Activated CD8-positive, alpha-beta memory T cell treated with anti-CD3 and anti-CD28 coated beads for 4 hours (primary cell): ENCODE measurements at places on chromosomes 2 and 18.

- no peak for DNase-seq
Observed at GRCh38 chr2:170261566-170261965, 83.6 kb downstream of the MYO3B start.

- no peak for DNase-seq
Observed at GRCh38 chr18:28127763-28128658, 48.9 kb downstream of the CDH2 start.

DNA sequence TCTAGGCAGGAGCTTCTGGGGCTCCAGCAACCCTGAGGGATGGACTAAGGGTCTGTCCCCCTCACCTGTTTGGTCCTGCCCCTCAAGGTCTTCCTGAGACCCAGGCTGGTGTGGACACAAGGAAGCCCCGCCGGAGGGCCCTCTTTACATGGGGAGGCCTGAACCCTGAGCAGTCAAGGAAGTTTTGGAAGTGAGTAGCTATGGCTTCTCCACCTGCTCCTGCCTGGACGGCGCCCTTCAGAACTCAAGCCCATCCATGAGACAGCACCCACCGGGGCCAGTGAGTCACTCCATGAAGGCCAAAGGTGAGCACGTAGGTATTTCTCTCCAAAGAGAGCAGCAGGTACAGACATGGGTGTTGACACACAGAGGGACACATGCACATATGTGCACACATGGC is 98.2 kb upstream of the CTDP1 start:
- DNase-seq: no peak

GRCh38 chr2:176565641-176566323 is 296.5 kb downstream of the MTX2 start:
- DNase-seq: no peak

GRCh38 chr2:225114786-225115323 is 72.6 kb upstream of the DOCK10 start:
- DNase-seq: no peak

GRCh38 chr2:119113489-119113770 is 45.1 kb downstream of the C1QL2 start:
- no peak for DNase-seq

GRCh38 chr2:188235364-188235763 is 56.3 kb upstream of the GULP1 start:
- DNase-seq: no peak

- DNase-seq: no peak
Observed at GRCh38 chr2:1460851-1461418, 47.7 kb downstream of the TPO start.

DNA sequence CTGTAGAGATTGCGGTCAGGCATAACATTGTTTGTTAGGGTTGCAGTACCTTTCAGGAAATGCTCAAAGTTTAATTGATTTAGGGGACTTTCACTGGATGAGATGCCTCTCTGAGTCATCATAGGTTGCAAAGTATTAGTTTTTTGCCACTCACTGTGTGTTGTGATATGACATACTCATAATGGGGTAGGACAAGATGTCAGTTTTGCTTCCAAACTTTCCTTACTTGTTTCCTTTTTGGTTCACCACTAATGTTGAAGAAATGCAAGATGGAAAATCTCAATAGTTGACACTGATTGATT is 35.0 kb upstream of the PTH2R start:
- DNase-seq: no peak

DNA sequence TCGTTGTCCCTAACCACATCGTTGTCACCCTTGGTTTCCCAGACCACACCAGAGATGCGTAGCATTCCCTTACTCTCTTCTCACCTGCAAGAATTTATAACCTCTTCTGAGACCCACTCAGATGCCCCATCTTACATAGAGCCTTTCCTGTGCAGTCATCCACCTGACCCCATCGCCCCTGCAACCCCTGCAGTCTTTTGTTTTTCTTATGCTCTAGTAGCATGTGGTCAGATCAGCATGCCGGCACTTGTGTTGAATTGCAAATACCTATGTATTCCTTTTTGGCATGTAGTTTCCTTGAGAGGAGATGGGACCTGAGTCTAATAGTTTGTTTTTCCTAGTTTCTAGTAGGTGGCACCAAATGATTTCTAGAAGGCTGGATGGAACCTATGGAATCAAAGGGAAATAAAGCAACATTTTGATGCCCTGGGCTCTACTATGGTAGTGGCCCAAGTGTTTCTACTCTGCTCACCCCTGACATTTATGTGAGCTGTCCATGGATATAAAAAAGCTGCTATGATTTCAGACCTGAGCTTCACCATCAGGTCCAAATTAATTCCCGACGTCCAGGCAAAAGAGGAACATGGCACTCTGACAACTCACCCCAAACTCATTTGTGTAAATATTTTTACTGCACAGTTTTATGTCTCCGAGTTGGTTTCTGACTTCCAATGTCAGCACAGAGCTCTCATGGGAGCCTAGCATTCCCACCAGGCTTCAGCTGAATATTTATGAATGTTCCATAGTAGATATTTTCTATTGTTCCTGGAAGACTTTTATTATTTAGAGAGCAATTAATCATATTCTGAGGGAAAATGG is 143.6 kb downstream of the RNF144A start:
- no peak for DNase-seq

DNA sequence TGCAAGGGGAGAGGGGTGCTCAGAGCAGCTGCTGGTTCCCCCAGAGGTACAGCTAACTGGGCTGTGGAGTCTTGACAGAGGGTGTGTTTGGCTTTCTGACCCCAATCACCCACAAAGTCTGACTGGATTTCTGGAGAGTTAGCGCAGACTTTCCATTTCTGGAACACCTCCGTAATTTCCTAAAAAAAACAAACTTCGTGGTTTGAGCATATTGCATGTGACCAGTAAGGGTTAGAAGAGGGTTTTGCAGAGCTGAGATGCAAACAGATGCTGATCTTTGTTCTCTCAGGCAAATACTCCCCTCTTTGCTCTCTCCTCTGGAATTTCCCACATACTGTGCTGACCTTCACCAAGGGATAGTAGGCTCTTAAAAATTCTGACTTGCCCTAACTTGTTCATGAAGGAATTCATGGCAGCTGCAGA is 44.5 kb upstream of the TMEM247 start:
- DNase-seq: no peak

GRCh38 chr2:202261531-202261930 is 4.0 kb upstream of the NOP58 start:
- no peak for DNase-seq

- no peak for DNase-seq
Observed at GRCh38 chr2:126700677-126701076, 44.7 kb downstream of the GYPC start.

GRCh38 chr18:23958036-23958435 is 56.5 kb upstream of the TTC39C start:
- DNase-seq: no peak

DNA sequence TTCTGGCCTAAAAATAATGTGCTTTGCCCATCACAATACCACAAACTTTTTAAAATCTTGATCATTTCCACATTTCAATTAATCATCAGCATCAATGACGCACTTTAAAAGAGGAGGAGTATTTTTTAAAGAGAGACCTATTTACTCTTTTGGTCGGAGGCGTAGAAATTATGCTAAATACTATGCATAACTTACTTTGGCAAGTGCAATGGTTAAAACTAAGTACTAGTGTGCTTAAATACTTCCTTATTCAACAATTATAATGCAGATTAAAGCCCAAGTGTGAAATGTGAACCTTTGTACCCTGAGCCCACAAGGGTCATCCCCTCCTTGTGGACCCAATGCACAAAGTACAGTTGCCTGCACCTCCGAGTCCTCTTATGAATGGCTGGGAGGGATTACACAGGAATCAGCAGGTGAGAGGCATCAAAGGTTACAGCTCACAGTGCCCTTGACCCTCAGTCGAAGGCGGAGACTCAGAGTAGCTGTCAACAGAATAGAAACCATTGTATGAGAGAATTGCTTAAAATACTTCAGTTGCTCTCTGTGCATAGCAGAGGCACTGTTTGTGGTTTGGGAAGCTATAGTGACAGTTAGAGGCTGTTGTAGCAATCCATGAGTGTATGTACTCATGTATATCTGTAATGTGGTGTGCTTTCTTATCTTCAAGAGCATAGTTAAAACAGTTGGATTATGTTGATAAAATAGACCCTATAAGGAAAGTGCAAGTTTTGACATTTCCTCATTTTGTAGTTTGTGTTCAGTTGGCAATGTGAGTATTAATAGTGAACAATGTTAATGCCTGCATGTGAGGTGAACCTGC is 151.7 kb upstream of the ITGA4 start:
- no peak for DNase-seq

- DNase-seq: no peak
Observed at GRCh38 chr18:26004832-26005231, 85.6 kb downstream of the SS18 start.

- DNase-seq: no peak
Observed at GRCh38 chr2:71672826-71673795, 219.8 kb downstream of the DYSF start.

GRCh38 chr2:124753842-124754241 is 728.8 kb downstream of the CNTNAP5 start:
- DNase-seq: no peak

- DNase-seq: no peak
Observed at GRCh38 chr2:1430491-1430890, 17.2 kb downstream of the TPO start.

- no peak for DNase-seq
Observed at GRCh38 chr2:47033102-47033880, 117.7 kb upstream of the MCFD2 start.

DNA sequence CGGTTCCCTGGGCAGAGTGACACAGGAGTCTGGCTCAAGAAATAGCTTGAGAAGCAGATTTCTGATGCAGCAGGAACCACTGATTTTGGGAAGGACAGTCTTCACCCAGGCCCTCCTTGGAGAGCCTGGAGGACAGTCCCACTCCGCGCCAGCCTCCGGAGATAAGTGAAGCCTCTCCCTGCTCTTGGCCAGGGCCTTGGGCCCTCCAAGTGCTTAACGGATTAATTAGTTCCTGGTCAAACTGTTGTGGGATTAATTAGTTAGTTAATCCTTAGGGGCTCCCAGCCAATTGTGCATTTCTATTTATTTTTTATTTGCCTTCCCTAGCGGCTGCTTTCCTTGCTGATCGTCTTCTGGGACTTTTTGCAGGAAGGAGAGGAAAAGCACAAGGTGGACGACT is 19.6 kb downstream of the CPLX4 start:
- no peak for DNase-seq

GRCh38 chr2:30780776-30781330 is 26.4 kb downstream of the CAPN13 start:
- DNase-seq: no peak

DNA sequence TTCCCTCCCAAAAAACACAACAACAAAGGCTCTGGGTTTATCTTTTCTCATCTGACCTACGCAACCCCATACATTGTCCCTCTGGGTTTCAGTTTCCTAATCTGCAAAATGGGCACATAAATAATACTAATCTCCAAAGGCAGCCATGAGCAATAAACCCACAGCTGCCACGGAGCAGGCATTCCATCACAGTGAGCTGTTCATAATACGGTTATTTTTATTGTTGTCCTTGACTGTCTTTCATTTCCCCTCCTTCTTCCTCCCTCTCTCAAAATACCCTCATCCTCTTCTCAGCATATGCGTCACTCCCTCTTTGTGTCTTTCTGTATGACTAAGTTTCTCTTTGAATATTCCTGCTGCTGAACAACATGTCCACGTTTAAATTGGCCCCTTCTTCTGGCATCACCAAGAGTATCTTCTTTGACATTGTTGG is 129.8 kb upstream of the CAB39 start:
- DNase-seq: no peak

GRCh38 chr18:26777351-26778053 is 88.0 kb downstream of the AQP4 start:
- DNase-seq: no peak

GRCh38 chr2:199992296-199992695 is 36.9 kb downstream of the MAIP1 start:
- no peak for DNase-seq

DNA sequence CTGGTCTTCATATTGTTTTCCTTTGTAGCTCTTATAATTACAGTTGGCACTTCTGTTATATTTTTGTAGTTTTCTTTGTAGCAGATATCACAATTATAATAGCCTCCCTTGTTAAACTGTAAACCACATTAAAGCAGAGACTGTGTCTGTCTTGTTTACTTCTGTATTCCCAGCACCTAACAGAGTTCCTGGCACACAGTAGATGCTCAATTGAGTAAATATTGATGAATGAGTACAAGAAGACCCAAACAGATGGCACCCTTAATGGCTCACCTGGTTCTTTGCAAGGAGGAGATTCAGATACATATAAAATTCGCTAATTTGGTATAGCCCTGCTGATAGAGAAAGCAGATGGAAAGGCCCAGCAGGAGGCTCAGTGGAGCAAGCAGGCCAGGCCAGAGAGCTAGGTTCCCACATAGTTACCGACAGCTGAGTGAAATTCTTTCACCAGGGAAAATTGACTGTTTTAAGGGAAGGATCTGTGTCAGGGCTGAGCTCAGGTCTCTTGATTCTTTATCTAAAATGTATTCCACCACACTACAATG is 120.1 kb downstream of the NUP35 start:
- DNase-seq: no peak

- DNase-seq: no peak
Observed at GRCh38 chr2:62209427-62209991, 13.6 kb downstream of the B3GNT2 start.

GRCh38 chr2:111133603-111134002 is 12.9 kb downstream of the BCL2L11 start:
- DNase-seq: no peak

DNA sequence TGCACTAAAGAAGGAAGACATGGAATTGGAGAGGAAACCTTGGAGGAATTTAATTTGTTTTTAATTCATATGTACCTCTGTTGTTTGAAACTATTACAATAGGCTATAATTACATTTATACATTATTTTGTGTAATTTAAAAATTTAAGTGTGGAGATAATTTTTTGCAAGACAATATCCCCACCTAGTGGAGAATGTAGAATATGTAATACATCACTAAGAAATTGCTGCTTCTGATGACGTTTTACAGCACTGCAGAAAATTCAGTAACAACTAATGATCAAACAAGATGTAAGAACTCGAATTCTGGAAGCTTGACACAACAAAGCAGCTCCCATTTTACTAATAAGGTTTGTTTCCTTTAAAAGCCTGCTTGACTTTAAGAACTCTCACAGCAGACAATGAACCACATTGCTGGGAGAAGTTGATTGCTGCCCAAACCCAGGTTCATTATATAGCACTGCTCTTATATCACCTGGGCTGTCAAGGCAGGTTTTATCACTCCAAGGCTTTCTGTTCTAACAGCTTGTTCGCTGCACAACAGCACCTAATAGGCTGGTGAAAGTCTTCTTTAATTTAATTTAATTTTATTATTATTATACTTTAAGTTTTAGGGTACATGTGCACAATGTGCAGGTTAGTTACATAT is 53.4 kb downstream of the THADA start:
- no peak for DNase-seq
